ENCODE measurements at places on chromosomes 11 and 22.

GRCh38 chr11:17641792-17642350, 77.5 kb upstream of the MYOD1 start:
- H3K36me3 ChIP-seq: no peaks in the 10 kb centered on the region
- no peaks in the 10 kb centered on the region for H3K27me3 ChIP-seq
- no peak overlapping the region for H3K4me3 ChIP-seq
- no peaks in the 10 kb centered on the region for H3K4me1 ChIP-seq

DNA sequence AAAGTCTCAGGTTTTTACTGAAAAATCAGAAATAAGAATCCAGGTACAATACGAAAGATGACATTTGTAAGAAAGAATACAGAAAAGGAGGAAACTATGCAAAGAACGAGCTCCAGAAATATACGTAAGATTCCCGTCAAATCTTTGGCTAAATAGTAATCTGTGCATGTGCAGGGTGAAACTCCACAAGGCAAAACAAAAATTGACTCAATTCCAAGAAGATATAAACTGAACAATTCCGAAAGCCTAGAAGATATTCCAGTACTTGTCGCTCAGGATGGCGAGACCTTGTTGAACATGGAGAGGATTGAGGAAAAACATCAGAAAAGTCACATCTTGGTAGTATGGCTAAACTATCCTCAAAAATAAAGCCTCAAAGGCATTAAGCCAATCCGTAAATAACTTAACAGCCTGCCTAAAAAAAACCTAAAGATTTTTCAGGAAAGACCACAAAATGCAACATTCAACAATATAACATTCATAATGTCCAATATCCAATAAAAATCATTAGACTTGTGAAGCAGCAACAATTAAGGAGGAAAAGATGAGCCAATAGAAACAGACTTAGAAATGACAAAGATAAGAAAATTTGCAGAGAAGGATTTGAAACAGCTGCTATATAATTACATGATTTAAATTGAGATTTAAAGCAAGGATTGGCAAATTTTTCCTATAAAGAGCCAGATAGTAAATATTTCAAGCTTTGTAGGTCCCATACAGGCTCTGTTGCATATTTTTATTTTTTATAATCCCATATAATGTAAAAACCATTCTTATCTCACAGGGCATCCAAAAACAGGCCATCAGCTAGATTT, 166.4 kb upstream of the UBASH3B start:
- no peaks in the 10 kb centered on the region for H3K27me3 ChIP-seq
- H3K4me1 ChIP-seq: peaks cover 14% of the 10 kb centered on the region
- H3K27ac ChIP-seq: no peak overlapping the region
- H3K4me3 ChIP-seq: no peak overlapping the region

GRCh38 chr11:123579482-123579812, 75.0 kb downstream of the SCN3B start:
- no peak overlapping the region for H3K27ac ChIP-seq
- no peak overlapping the region for H3K4me3 ChIP-seq
- no peaks in the 10 kb centered on the region for H3K4me1 ChIP-seq
- no peak for DNase-seq
- no peaks in the 10 kb centered on the region for H3K27me3 ChIP-seq
- no peaks in the 10 kb centered on the region for H3K36me3 ChIP-seq

GRCh38 chr11:63779039-63779438, 10.5 kb upstream of the ZFTA start:
- no peaks in the 10 kb centered on the region for H3K36me3 ChIP-seq
- H3K4me1 ChIP-seq: peaks cover 3% of the 10 kb centered on the region
- no peak overlapping the region for H3K4me3 ChIP-seq
- H3K27ac ChIP-seq: no peak overlapping the region
- peak; percentile 50 for DNase-seq

- no peaks in the 10 kb centered on the region for H3K27me3 ChIP-seq
- H3K36me3 ChIP-seq: no peaks in the 10 kb centered on the region
- peaks cover 29% of the 10 kb centered on the region for H3K4me1 ChIP-seq
These were observed 222.9 kb upstream of the NARS2 start for GRCh38 chr11:78797559-78797958.

DNA sequence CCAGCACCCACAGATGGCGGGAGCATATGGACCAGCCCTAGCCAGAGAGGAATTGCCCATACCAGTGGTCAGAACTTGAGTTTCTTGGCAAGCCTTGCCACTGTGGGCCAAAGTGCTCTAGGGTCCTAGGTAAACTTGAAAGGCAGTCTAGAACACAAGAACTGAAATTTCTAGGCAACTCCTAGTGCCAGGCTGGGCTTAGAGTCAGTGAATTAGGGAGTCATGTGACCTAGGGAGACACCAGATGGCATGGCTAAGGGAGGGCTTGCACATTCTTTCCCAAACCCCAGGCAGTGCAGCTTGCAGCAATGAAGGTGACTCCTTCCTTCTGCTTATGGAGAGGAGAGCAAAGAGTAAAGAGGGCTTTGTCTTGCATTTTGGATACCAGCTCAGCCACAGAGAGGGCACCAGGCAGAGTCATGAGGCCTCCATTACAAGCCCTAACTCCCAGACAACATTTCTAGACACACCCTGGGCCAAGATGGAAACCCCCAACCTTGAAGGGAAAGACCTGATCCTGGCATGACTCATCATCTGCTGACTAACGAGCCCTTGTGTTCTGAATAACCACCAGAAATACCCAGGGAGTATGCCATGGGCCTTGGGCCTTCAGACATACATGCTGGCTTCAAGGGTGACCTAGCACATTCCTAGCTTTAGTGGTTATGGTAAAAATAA, 19.2 kb upstream of the OR56A3 start:
- H3K27me3 ChIP-seq: no peaks in the 10 kb centered on the region
- H3K27ac ChIP-seq: no peak overlapping the region
- DNase-seq: no peak
- no peak overlapping the region for H3K4me3 ChIP-seq

- no peaks in the 10 kb centered on the region for H3K36me3 ChIP-seq
- no peaks in the 10 kb centered on the region for H3K27me3 ChIP-seq
- no peak overlapping the region for H3K27ac ChIP-seq
- peaks cover 4% of the 10 kb centered on the region for H3K4me1 ChIP-seq
- DNase-seq: no peak
These were observed 13.1 kb downstream of the ZBED5 start for GRCh38 chr11:10844796-10845195.

DNA sequence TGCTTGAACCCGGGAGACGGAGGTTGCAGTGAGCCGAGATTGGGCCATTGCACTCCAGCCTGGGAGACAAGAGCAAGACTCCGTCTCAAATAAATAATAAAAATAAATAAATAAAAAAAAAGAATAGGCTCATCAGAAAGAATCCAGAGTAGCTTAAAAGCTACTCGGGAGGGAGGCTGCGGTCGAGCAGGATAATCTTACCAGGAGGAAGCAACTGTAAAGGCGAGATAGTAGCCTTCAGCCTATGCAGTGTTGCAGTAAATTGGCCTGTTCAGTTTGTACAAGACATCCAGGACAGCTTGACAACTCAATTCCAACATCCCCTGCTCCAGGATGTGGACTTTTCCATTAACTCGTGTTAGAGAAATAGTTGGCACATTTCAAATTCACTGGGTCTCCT, 1164.7 kb downstream of the LRRC4C start:
- DNase-seq: no peak
- H3K27ac ChIP-seq: no peak overlapping the region
- H3K4me3 ChIP-seq: no peak overlapping the region

GRCh38 chr22:36375071-36375980, 12.4 kb downstream of the MYH9 start:
- H3K27me3 ChIP-seq: no peaks in the 10 kb centered on the region
- no peak for DNase-seq
- no peak overlapping the region for H3K27ac ChIP-seq
- no peaks in the 10 kb centered on the region for H3K36me3 ChIP-seq
- no peak overlapping the region for H3K4me3 ChIP-seq

DNA sequence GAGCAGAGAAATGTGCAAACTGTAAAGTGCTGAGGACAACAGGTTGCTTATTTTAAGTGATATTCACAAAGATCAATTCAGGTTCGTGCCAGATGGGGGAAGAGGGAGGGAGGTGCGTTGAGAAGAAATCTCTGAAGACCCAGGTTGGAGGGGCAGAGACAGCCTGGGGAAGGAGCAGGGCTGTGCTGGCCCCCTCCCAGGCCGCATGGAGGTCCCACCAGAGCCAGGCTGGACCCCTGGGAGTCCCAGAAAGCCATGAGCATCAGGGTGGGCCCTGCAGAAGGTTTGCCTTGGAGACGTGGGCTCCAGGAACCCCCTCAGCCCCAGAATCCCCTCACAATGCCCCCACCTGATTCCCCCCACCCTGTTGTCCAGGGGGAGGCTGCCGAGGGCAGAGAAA, 47.4 kb downstream of the IGLL1 start:
- H3K27me3 ChIP-seq: no peaks in the 10 kb centered on the region
- no peak for DNase-seq
- peak overlapping the region; percentile 95 for H3K27ac ChIP-seq
- H3K4me1 ChIP-seq: peaks cover 45% of the 10 kb centered on the region

- peak overlapping the region; percentile 55 for H3K27ac ChIP-seq
- H3K4me3 ChIP-seq: no peak overlapping the region
- no peaks in the 10 kb centered on the region for H3K36me3 ChIP-seq
- peaks cover 4% of the 10 kb centered on the region for H3K4me1 ChIP-seq
These were observed 133.1 kb downstream of the CTTN start for GRCh38 chr11:70531281-70532065.

DNA sequence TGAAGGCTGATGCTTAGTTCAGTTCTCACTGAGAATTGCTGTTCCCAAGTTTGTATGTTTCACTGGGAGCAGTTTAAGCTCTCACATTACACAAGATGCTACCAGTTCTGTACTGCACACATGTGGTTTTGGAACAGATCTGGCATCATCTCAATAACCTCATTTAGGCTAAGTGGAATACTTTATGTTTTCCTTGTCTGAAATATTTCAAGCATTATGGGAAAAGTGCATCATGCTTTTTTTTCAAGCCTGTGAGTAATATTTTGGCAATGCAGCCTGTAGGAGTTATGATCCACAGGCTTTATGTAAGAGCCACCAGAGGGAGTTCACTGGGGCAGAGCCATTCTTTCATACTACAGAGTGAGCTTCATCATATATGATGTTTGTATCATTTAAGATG, 141.5 kb downstream of the OR4C45 start:
- no peak overlapping the region for H3K4me3 ChIP-seq
- no peak overlapping the region for H3K27ac ChIP-seq
- H3K36me3 ChIP-seq: no peaks in the 10 kb centered on the region
- no peaks in the 10 kb centered on the region for H3K4me1 ChIP-seq

- no peaks in the 10 kb centered on the region for H3K27me3 ChIP-seq
- H3K4me1 ChIP-seq: no peaks in the 10 kb centered on the region
- no peak overlapping the region for H3K27ac ChIP-seq
- DNase-seq: no peak
These were observed 22.1 kb upstream of the SYT7 start for GRCh38 chr11:61602775-61603569.

- no peak overlapping the region for H3K4me3 ChIP-seq
- H3K4me1 ChIP-seq: peaks cover 13% of the 10 kb centered on the region
These were observed 402.1 kb downstream of the CNTN5 start for GRCh38 chr11:99422581-99423427.

DNA sequence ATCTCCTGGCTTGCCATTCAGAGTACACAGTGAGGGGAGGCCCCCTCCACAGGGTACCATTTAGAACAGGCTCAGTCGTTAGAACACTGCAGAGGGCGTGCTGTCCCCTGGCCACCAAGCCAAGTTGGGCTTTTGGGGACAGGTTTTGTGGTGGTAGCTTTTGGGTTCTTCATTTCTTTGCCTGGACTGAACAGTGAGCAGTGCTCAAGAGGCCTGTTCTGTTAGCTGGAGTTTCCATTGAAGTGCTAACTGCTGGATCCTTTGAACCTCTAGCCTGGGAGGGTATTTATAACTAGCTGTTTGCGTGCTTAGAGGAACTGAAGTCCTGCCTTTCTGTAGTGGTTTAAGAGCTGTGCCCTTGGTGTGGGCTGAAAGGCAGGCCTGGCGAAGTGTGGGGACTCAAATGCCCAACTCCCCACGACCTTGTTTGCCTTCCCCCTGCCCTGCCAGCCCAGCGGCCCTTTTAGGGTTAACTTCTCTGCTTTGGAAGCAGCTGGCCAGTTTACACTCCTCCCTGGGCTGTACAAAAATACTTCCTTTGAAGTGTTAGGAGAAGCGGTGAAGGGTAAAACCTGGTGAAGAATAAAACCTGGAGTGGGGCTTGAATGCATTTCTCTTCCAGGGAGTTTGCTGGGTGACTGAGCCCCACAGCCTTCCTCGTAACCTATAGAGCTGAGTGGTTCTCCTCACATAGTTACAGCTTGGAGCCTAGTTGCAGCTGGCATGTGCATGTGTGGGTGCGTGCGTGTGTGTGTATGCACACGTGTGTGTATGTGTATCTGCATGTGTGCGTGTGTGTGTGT, 34.6 kb downstream of the ZNRF3 start:
- no peaks in the 10 kb centered on the region for H3K36me3 ChIP-seq
- peak overlapping the region; percentile 97 for H3K27ac ChIP-seq
- no peaks in the 10 kb centered on the region for H3K27me3 ChIP-seq
- peak overlapping the region; percentile 6 for H3K4me3 ChIP-seq
- DNase-seq: peak; percentile 50

DNA sequence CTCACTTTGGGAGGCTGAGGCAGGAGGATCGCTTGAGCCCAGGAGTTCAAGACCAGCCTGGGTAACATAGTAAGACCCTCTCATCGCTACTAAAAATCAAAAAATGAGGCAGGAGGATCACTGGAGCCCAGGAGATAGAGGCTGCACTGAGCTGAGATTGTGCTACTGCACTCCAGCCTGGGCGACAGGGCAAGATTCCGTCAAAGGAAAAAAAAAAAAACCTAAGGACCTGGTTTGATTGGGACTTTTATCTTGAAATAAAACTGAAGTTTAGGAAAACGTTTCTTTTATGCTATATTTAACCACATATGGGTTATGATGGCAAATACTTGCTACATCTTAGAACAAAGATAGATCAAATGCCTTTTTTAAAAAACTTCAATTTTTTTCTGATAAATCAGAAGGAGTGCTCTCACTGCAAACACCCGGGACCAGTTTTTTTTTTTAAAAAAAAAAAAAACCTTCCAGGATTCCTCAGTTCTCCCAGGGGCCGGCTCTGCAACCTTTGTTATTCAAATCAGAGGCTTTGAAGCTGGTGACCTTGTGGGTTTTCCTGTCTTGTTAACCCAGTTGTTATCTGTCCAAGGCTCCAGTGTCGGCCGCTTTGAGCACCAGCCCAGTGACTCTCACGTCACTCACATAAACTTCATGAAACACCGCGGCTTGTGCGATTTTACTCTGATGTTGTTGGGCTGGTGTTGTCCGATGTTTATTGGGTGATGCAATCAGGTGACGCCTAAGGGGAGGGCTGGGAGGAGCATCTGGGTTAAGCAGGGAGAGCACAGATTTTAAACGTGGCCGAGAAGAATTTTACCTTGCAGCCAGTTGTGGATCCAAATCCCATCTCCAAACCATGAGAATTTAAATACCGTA, 24.7 kb upstream of the SLC22A12 start:
- no peaks in the 10 kb centered on the region for H3K27me3 ChIP-seq
- DNase-seq: peak; percentile 74
- peak overlapping the region; percentile 1 for H3K4me3 ChIP-seq
- peak overlapping the region; percentile 84 for H3K27ac ChIP-seq

GRCh38 chr11:109940816-109941215, 152.4 kb upstream of the ZC3H12C start:
- no peaks in the 10 kb centered on the region for H3K36me3 ChIP-seq
- no peak overlapping the region for H3K27ac ChIP-seq
- no peaks in the 10 kb centered on the region for H3K4me1 ChIP-seq
- H3K27me3 ChIP-seq: no peaks in the 10 kb centered on the region
- no peak overlapping the region for H3K4me3 ChIP-seq

- H3K27me3 ChIP-seq: no peaks in the 10 kb centered on the region
- no peaks in the 10 kb centered on the region for H3K4me1 ChIP-seq
- no peak for DNase-seq
These were observed 179.9 kb upstream of the PLET1 start for GRCh38 chr11:112440518-112440917.

GRCh38 chr11:83976086-83976485, 689.9 kb upstream of the CCDC90B start:
- no peaks in the 10 kb centered on the region for H3K27me3 ChIP-seq
- H3K4me3 ChIP-seq: no peak overlapping the region
- no peaks in the 10 kb centered on the region for H3K36me3 ChIP-seq
- H3K4me1 ChIP-seq: peaks cover 9% of the 10 kb centered on the region
- no peak overlapping the region for H3K27ac ChIP-seq
- no peak for DNase-seq

All from cardiac muscle cell (in vitro differentiated cells and primary cell).